Activated T-helper 1 cell treated with anti-CD3 and anti-CD28 coated beads, Interleukin-2, amount 50 U/mL, for 16 hours (primary cell): ENCODE measurements at places on chromosomes 12 and 14.
A peak's percentile ranks its signal among the peaks of the same experiment; 100 is the strongest.

- DNase-seq: no peak
Measured at GRCh38 chr12:50132505-50133135, 20.6 kb downstream of the COX14 start.

DNA sequence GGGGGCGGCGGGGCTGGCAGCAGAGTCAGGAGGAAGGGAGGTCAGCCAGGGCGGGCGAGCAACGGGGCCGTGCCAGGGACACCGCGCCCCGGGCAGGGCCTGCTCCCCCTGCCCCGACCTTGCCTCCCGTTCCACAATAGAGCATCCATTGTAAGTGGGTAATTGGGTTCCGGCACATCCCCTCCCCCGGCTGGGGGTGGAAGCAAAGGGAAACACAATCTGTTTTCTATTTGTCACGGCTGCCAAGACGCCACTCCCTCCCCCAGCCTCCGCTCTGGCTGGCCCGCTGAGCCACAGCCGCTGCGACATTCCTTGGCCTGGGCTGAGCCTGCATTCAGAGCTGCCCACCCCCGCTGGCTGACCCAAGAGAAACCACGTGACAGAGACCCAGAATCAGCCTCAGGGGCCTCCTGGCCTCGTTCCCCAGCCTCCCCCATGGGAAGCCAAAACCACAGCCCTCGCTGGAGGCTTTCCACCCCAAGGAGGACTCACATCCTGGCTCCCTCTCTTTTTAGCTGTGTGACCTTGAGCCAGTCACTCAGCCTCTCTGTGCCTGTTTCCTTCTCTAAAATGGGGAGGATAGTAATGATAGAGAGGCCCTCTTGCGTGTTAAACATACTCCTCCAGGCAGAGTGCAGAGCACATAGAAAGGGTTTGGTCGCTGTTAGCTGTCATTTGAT lies 117.6 kb downstream of the SCARB1 start:
- DNase-seq: no peak

DNA sequence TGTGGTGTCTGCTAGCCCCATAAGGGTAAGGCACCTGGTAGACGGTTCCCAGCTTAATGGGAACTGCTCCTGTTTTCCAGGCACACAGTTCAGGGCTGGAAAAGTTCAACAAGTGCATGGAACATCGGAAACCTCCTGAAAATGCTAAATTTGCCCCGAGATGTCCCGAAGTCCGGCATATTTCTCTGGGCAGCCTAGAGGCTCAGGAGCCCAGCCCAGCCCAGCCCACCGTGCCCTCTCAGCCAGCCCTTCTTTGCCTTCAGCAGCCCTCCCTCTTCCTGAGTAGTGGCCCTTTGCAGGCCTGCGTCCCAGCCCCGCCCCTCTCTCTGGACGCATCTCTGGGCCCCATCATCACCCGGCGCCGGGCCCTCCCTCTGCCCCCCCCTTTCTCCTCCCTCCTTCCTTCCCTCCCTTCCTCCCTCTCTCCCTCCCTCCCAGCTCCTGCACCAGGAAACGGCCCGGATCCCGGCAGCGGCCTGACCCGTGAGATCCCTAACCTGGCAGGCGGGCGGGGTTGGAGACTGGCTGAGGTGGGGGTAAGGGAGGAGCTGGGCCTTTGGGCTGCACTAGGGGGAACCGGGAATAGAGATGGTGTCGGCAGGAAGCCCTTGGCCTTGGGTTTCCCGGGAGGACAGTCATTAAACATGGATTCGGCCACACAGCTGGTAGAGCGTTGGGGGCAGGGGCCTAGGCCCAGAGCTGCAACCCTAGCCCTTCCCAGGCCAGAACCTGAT lies at the start of gene BCL2L2:
Gene BCL2L2, plus strand, starts transcription at position 422 of the 734 bp plus-strand sequence. CDS start 935 bp downstream, outside the sequence.
- no peak for DNase-seq

GRCh38 chr14:36226164-36226563 lies 49.6 kb upstream of the PTCSC3 start:
- DNase-seq: no peak

- no peak for DNase-seq
Measured at GRCh38 chr12:19683178-19683927, 244.1 kb downstream of the AEBP2 start.

DNA sequence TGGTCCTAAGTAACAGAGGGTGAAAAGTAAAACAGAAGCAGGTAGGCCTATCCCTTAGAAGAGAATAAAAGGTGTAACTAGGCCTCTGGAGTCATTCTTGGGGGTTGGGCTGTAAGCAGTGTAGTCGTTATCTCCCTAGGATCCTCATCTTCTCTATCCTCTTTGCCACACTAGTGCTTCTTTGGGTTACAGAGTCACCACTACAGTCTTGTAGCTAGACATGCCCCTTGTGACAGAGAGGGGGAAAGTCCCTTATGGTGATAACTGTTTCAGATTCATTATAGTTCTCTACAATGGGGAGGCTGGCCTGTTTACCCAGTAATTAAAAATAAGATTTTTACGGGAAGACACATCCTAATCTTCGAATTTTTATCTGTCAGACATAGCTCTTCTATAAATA lies 16.4 kb upstream of the SRP54 start:
- DNase-seq: no peak

DNA sequence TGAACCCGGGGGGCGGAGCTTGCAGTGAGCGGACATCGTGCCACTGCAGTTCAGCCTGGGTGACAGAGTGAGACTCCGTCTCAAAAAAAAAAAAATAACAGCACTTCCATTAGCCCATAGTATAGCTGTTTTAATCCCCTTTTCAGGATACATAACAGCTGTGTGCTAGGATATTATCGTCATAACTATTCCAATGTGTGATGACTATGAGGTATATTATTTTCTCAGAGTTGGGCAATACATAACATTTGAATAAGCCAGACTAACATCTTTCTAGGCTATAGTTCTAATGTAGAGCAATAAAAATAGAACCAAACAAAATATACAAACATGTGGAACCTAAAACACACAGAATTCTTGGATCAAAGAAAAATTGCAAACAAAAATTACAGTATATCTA lies 57.1 kb downstream of the MARK3 start:
- no peak for DNase-seq

DNA sequence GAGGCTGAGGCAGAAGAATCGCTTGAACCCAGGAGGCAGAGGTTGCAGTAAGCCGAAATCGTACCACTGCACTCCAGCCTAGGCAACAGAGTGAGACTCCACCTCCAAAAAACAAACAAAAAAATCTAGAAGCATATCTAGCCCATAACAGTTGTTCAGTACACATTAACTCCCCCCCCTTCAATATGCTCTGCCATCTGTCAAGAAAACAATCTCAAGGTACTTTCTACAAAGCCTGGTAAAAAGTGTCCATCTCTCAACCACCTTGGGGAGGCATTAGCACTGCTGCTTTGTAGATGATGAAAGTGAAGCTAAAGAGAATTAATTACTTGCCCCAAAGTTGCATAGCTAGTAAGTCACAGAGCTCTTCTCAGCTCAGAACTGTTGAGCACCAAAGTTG lies 24.9 kb downstream of the LGALS3 start:
- DNase-seq: no peak

DNA sequence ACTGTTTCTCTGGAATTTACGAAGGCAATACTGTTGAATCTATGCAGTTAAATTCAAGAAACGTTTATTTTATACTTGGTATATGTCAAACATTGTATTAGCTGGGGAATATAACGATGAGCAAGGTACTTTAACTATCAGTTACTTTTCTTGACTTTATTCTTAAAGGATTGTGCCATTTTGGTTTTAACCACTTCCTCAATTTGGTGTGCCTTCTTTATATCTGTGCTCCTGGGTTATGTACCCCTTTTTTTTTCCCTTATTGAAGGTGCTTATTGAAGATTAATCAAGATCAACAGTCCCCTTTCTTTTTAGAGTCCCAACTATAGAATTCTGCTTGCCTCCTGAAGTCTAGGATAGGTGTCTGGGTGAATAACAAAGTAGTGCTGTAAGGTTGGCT lies 5.8 kb downstream of the RAB21 start:
- no peak for DNase-seq

DNA sequence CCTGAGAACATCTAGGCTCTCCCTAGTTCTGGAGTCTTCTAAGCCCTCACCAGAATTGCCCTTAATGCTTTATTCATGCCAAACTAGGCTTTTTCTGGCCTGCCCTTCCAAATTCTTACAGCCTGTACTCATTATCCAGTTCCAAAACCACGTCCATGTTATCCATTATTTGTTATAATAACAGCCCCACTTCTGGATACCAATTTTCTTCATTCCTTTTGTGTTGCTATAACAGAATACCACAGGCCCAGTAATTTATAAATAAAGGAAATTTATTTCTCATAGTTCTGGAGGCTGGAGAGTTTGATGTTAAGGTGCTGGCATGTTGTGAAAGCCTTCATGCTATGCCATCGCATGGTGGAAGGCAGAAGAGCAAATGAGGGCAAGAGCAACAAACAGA lies 68.0 kb upstream of the AMIGO2 start:
- DNase-seq: no peak

DNA sequence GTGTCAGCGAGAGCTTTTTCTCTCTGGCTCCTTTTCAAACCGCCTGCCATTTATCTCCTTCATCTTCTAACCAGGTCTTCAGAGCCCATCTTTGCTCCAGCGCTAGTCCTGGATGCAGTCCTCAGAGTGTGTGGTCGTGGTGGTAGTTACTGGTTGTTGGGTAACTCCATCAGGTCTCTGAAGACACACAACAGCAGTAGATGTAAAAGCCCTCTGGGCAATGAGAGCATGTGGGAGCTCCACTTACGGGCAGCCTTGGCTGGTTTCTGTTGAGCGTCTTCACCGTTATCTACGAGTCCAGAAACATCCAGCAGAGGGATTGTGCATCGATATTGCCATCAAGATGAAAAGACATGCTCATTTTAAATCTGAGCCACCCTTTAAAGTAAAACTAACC lies 61.2 kb downstream of the FBXL14 start:
- DNase-seq: no peak

DNA sequence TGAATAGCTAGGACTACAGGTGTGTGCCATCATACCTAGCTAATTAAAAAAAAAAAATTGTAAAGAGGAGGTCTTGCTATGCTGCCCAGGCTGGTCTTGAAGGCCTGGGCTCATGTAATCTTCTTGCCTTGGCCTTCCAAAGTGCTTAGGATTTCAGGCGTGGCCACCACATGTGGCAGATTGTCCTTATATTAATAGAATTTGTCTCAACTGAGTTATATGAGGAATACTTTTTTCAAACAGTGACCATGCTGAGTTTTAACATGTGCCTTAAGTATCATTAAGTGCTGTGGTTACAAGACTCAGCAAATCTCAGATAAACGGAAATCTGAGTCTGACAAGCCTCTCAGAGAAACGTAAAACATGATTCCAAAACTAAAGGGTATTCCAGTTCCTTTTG lies 83.2 kb upstream of the FERMT2 start:
- no peak for DNase-seq

- no peak for DNase-seq
Measured at GRCh38 chr12:29350080-29350479, 30.9 kb downstream of the ERGIC2 start.

DNA sequence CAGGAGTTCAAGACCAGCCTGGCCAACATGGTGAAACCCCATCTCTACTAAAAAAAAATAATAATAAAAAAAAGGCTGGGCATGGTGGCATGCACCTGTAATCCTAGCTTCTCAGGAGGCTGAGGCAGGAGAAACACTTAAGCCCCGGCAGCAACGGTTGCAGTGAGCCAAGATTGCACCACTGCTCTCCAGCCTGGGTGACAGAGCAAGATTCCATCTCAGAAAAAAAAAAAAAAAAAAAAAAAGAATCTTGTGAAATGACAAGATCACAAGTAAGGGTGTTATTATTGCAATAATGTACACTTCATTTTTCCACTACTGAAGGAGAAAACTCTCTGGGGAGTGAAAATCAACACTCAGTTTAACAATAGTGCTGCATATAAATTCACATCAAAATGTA lies 8.8 kb upstream of the PTGR2 start:
- no peak for DNase-seq

DNA sequence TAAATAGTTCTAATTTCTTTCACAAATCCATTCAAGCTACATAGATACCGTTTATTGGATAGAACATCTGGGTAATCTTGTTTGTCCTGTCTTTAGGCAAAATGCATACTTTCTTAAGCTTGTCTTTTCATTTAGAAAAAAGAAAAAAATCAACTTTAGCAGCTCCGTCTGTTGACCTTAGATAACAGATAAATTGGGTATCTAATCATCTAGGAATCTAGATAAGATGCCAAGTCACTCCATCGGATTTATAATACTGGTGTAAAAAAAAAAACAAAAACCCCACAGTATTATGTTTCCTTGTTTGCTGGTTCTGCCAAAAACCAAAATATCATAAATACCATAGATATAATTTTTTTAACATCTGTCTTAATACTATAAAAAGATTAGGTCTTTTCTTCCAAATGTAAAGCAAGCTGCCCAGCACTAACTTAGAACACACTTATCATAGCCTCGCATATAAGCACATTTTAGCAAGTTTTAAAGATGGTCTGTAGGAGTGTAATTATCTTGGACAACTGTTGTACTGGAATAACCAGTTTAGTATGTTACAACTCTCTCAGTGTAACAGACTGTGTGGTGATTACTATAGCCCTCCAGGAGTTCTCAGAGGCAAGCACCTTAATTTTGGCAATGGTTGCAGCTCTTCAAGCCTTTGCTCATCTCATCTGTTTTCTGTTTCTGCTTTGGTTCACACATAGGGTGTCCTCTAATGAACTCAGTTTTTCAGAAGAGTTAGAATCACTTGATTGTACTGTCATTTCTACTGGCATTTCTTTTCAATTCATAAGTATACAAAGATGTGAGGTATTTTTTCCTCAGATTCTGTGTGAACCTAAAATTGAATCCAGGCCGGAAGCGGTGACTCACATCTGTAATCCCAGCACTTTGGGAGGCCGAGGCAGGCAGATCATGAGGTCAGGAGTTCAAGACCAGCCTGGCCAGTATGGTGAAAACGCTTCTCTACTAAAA lies 83.1 kb downstream of the ANO6 start:
- no peak for DNase-seq

DNA sequence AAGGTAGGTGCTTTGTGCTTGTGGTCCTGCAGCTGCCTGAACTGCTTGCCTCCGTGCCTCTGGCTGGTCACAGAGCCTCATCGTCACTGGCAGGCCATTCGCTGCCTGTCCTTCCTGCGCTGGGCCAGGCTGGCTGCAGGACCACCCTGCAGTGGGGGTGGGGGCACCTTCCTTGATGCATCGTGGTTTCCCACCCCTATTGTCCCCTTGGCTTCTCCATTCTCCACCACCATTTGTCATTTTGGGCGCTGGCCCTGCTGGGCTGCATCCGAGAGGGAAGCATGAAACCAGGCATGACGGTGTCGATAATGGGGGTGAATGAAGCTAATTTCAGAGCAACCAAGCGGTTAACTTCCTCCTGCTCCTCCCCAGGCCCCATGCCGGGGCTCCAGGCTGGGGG lies 127.7 kb downstream of the NRXN3 start:
- no peak for DNase-seq

DNA sequence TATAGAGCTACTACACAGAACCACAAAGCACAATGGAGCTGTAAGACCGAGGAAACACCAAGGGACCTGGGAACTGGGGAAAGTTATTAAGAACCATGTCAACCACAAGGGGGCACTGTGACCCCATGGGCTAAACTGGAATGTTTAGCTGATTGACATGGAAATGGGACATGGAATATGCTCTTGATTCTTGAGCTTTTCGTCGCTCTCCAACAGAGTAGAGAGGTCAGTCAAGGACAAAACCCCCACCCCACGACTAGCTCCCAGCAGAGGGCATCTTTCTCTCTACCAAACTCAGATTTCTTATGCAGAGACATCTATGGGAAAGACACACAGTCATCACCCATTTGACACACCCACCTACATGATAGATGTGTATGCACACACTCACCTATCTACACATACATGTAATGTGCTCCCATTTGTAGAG lies 10.1 kb downstream of the NDRG2 start:
- peak; percentile 69 for DNase-seq
